ENCODE measurements at places on chromosomes 5 and 9.

DNA sequence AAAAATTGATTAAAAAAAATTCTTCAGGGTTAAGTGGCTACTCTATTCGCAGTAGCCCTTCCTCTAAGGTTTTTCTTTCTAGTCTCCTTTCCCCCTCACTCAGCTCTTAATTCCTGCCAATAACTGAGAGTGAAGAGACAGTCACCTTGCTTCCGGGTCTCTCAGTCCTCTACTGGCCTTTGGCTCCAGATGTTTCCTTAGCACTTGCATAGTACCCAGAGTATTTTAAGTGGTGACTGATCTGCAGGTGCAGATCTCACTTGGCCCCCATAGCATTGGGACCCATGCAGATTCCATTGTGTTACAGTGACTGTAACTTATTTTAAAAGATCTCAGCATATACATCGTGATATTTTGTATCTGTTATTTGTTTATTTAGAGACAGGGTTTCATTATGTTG, 66.2 kb downstream of the GCNT1 start:
- no peak for DNase-seq

- DNase-seq: no peak
Measured at GRCh38 chr9:116155698-116156039, 2.1 kb downstream of the PAPPA start.

GRCh38 chr5:92104126-92104525, 721.0 kb upstream of the ARRDC3 start:
- DNase-seq: no peak

GRCh38 chr9:99870126-99870525, 36.3 kb upstream of the STX17 start:
- no peak for DNase-seq

DNA sequence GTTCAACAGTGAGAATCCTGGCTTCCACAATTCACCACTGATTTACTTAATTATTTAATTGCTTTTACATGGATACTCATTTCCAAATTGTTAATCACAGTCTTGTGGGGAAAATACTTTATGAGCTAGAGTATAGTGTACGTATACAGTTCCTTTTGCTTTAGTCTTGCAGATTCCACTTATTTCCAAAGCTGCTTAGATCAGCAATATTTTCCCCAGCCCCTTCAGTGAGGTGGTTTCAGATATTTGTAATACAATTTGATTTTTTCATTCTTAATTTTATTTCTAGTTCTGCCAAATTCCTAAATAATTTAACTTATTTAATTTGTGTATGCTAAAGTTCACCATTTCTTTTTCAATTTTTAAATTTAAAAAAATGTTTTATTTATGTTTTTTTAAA, 40.3 kb upstream of the GABRA6 start:
- no peak for DNase-seq

DNA sequence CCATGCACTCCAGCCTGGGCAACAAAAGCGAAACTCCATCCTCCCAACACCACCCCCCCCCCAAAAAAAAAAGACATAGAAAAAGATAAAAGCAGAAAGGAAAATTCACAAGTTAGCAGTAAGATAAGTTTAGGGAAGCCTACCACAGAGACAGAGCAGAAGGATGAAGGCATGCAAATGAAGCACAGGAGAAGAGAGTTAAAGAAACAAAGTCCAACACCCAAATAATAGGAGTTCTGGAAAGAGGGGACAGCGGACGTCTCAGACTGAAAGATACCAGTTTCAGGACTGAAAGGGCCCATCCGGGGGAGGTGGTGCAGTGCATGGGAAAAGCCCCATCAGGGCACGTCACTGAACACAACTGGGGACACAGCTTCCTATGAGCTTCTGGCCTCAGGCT, 54.3 kb downstream of the OTULIN start:
- no peak for DNase-seq

- no peak for DNase-seq
Measured at GRCh38 chr9:105128908-105129600, 115.4 kb upstream of the SLC44A1 start.

DNA sequence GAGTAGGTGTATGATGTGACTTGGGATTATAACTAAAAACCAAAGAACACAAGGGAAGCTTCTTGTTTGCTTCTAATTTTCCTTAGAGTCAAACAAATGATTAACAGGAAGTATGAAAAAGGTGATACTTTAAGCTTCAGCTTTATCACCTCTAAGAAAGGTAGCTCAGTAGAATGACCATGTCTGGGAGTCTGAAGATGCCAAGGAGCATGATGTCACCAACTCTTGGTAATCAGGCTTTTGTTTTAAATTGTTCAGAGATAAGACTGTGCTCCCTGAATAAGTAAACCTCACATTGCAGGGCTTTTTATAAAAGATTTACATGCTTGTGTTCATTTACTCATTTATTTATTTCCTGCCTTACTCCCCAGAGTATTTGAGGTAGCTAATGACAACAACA, 169.9 kb downstream of the FER start:
- no peak for DNase-seq

DNA sequence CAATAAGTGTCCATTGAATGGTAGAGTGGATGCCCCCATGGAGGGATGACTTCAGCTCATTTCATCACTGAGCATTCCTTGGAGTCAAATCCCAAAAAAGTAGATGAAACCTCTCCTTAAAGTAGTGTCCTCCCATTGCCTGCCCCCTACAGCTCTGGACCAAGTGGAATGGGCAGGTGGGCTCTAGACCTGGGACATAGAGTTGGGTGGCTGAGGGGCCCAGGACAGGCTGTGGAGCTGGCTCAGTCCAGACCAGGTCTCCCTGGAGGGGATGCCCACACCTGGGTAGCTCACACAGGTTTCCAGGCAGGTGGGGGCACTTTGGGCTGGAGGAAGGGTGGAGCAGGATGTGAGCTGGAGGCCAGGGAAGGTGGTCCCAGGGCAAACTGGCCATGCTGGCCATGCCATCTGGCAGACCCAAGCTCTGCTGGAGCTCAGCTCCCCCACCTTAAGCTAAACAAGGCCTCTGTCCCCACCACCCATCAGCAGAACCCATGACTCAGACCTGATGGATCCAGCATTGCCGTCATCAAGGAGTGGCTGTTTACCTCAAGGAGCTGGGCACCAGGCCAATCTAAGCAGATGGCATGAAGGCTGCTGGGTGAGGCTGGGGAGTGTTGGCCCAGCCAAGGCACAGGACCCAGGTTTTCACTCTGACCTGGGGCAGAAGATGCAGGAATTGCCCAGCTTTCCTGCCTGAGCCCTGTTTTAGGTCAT, 6.2 kb upstream of the SPINK4 start:
- DNase-seq: no peak

DNA sequence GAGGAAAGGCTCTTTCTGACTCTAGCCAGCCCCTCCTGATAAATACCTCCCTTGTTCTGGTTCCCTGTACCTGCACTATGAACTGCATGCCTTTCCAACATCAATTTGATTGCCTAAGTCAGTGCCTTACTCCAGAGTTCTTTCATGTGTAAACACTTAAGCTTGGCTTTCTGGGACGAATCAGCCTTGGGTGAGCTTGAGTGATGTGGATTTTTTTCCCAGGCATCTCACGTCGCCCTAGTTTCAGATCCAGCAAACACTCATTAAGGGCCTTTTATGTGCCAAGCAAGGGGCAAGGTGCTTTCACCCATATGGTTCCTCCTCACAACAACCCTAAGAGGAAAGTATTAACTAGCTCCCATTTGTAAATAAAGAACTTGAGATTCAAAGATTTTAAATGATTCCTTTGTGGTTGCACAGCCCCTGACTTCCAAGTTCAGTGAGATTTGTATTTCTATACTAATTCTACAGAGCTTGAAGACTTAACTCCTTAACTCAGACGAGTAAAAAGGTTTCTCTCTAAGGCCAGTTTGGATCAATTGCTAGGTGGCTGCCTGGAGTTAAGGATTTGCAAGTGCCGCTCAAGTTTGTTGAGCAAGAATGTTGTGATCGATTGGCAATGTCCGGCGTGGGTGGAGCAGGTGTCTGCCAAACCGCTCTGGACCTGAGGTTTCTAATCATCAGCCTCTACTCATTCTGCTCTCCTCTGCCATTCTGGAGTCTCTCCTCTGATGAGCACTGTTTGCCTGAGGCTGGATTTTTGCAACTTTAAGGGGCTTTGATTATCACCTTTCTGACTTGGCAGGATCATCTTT, 20.2 kb upstream of the TJP2 start:
- no peak for DNase-seq

GRCh38 chr5:175687231-175687701, 29.4 kb downstream of the HRH2 start:
- DNase-seq: no peak

DNA sequence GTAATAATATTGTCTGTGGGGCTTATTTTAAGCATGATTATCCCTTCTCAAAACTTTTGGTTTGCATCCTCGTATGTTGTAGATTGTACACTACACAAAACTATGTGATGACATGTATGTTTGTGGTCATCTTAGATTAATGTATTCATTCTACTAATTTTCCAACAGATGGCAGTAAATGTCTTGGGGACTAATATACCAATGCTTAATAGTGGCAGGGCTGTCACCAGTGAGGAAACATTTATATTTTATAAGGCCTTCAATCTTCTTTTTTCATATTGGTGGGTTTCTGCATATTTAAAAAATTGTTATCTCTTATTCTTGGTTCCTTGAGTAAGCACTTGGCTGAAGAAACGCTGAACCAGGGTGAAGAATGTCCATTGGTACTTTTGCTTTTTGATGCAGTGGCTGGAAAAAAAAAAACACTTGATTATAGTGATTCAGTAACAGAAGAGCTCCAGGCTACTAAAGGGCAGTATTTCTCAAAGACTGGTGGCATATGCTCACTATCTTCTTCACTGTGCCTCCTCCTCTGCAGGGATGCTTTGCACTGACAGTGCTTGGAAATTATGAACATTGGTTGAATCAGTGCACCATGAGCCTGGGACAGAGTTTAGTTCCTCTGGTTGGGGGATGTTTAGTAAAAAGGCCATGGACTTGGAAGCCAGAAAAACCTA, 530.3 kb downstream of the RASEF start:
- no peak for DNase-seq

DNA sequence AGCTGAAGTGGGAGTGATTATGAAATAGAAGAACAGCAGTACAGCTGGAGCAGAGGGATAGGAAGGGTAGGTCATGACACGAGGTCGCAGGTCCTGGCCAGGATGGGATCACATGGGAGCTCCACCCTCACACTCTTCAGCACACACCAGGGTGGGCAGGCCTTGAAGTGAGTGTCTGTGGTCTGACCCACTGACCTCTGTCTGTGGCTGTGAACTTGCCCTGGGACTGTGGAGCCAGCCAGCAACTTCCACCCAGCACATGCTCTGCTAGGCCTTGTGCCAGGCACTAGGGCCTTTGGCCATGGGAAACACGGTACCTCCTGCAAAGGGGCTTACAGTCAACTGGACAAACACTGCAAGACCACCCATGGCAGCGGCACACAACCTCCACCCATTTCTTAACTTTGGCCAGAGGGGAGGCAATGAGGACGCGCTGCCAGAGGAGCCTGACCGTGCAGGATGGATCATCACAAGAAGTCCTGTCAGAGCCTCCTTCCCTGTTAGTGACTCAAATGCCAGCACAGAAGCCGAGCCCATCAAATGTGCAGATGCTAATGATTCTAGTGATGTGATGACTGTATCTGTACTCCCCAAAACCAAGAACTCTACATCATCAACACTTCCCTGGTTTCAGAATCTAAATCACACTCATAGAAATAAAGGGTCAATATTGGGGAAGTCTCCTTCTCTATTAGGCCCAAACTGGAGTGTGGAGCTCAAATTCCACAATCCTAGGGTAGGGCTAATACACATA, 113.6 kb downstream of the DPYSL3 start:
- DNase-seq: no peak

- DNase-seq: no peak
Measured at GRCh38 chr5:177232761-177233160, 70.8 kb downstream of the RAB24 start.

DNA sequence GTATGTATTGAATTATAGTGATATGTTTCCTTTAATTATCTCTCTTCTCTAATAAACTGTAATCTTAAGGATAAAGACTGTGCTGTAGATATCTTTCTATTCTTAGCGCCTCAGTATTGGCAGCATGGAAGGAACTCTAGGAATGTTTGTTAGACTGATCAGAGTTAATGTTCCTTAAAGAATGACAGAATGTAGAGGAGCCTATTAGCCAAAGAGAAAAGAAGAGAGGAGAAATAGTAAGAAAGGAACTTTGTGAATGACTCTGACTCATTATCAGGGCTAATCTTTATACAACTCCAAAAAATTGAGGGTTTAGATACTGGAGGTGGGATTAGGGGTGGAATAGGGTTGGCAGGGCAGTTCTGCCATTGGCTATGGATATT, 59.0 kb upstream of the NUDT12 start:
- no peak for DNase-seq

GRCh38 chr9:19998823-19999455, 210.1 kb upstream of the SLC24A2 start:
- DNase-seq: no peak

GRCh38 chr5:36056422-36056821, 10.3 kb downstream of the UGT3A2 start:
- DNase-seq: no peak

GRCh38 chr5:43171926-43172325, 20.1 kb upstream of the NIM1K start:
- DNase-seq: no peak

GRCh38 chr5:83657807-83658525, 62.7 kb downstream of the HAPLN1 start:
- no peak for DNase-seq

GRCh38 chr9:135381762-135382310, 97.7 kb upstream of the PPP1R26 start:
- no peak for DNase-seq

DNA sequence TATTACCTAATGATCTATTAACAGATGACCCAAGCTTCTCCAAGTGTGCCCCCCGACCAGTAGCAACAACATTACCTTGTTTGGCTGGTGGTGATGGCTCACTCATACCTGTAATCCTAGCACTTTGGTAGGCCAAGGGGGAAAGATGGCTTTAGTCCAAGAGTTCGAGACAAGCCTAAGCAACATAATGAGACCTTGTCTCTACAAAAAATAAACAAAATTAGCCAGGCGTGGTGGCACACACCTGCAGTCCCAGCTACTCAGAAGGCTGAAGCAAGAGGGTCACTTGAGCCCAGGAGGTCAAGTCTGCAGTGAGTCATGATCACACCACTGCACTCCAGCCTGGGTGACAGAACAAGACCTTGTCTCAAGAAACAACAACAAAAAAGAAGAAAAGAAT, 62.9 kb downstream of the GCNT1 start:
- DNase-seq: no peak

DNA sequence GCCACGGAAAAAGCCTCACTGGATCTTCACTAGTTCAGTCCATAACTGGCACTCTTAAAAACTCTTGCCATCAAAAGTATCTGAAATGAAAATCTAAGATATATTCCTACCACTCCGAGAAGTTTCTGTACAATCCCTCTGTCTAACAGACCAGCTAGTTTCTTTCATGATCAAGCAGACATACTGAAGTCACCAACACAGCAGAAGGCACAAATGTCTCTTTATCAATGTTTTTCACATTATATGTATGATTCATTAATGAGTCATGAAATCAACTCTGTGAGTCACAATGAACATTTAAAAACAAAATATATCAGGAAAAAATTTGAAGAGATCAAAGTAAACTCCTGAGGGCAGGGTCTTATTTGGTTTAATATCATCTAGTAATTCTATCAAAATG, 50.8 kb downstream of the F2R start:
- no peak for DNase-seq

GRCh38 chr5:14849516-14850294, 21.9 kb downstream of the ANKH start:
- no peak for DNase-seq

- DNase-seq: no peak
Measured at GRCh38 chr5:102309586-102309985, 13.5 kb upstream of the SLCO4C1 start.

All from activated CD4-positive, alpha-beta T cell treated with anti-CD3 and anti-CD28 coated beads for 24 hours (primary cell).